Caki2 (cell line): ENCODE measurements at places on chromosomes 4 and X.
A peak's percentile ranks its signal among the peaks of the same experiment; 100 is the strongest.

- no peak for DNase-seq
Observed at GRCh38 chrX:71250841-71251240, 3.1 kb downstream of the ZMYM3 start.

DNA sequence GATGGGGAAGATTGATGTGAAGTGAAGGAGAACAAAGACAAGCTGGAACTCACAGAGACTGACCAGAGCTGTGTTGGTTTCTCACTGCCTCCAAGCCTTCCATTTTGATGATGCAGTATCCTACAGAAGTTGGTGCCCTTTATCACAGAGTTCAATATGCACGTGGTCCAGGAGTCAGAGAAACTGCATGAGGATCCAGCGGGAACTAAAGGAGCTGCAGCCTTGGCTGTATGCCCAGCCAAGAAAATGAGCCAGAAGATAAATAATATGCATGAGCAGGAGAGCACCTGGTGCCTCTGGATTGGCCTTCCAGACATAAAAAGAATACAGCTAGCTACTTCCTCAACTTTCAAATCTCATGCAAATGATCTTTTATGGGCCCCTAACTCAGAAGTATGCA is 44.3 kb upstream of the DCLK2 start:
- DNase-seq = peak; percentile 85

DNA sequence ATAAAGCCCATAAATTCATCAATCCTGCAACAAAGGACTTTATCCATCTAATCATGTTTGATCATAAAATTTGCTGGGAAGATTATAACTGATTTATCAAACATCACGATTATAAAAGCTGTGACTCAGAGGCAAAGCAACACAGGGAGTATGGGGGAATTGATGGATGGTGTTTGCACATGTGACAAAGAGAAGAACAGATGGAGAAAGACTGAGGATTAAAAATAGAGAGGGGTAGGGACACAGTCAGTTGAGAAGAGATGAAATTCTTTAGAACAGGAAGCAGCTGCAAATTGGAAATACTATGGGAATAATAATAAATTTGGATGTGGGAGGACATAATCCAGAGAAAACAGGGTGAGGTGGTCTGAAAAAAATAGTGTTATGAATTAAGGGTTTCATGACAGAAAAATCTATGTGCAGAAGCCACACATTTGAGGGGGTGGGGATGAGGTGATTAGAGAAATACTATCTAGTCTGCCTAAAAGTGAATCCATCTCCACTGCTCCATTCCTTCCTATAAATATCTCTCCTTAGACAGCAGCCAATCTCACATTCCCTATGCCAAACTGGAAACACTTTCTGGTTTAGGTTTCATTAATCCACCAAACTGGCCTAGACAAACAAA is 6.2 kb downstream of the PRR32 start:
- no peak for DNase-seq

GRCh38 chr4:10063544-10064300 is 42.4 kb upstream of the SLC2A9 start:
- peak; percentile 66 for DNase-seq

DNA sequence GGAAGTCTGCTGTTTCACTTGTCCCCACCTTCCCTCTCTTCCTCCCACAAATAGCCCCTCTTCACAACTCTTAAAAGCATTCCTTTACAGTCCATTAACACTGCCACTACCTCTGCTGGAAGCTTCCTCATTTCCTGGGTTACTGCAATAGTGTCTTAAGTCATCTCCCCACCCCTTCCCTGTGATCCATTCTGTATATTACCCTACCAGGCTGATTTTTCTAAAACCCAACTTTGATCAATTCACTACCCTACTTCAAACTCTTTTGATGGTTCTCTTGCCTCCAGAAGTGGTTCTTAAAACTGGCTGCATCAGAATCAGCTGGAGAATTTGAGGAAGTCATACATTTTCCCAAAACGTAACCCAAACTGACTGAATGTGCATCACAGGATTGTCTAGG is 8.8 kb upstream of the XIAP start:
- no peak for DNase-seq
